NCI-H82 (cell line): ENCODE measurements at places on chromosomes 4 and X.

DNA sequence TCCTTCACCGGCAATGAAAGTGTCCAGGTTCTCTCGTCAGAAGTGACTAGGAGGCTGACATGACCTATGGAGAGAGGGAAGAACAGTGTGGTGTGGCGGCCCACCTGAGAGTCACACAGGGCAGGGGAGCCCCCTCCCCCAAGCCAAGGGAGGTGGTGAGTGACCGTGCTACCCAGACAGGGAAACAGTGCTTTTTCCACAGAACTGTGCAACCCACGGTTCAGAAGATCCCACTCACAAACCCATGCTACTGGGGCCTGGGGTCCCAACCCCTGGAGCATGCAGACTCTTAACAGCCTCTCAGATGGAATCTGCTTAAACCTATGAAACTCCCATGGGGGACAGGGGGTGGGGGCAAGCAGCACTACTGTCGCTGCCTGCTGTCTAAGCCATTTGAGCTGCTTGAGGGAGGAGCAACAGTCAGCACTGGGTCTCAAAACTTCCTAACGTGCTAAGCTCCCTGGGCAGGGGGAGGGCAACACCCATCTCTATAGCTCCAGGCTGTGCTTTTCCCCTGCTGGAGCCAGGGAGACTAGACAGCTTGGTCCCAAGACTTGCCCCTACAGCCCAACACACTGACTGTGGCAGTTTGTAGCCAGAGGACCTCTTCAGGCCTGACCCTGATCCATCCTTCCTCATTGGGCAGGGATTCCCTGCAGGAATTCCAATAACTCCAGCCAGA is 850.4 kb upstream of the AADAT start:
- DNase-seq, result peak; percentile 76

GRCh38 chr4:85298037-85298436 is 176.9 kb upstream of the ARHGAP24 start:
- DNase-seq, result no peak

DNA sequence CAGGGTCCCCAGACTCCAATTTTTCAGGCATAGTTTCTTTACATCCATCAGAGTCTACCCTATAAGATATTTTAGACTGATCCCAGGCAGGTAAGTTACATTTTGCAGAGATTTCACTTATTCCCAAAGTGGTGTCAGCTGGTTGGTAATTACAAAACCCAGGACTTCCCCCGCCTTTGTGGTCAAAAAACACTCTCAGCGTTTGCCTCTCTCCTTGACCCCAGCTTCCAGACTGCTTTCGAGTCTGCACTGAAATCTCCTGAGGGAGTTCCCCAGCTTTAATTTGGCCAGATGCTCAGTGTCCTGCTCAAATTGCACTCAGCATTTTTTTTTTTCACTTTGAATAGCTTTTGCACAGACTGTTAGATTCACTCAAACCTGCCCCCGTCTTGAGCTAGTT is 11.2 kb upstream of the AMOT start:
- no peak for DNase-seq

- no peak for DNase-seq
Measured at GRCh38 chrX:29237972-29238371, 650.7 kb downstream of the IL1RAPL1 start.

DNA sequence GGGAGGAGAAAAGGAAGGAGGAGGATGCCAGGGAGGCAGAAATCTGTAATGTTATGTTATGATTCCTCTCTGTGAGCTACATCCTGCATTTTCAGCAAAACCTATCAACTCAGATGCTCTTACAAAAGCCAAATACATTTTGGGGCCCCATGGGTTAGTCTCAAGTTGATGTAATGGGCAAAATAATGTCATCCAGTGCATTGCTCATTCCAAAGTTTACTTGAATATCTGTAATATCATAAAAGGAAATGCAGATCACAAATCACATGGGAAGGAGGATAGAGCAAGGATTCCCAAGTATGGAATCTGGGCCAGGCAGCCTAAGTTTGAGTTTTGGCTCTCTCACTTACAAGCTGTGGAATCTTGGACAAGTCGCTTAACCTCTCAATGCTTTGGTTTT is 74.9 kb upstream of the SOD3 start:
- DNase-seq, result no peak

DNA sequence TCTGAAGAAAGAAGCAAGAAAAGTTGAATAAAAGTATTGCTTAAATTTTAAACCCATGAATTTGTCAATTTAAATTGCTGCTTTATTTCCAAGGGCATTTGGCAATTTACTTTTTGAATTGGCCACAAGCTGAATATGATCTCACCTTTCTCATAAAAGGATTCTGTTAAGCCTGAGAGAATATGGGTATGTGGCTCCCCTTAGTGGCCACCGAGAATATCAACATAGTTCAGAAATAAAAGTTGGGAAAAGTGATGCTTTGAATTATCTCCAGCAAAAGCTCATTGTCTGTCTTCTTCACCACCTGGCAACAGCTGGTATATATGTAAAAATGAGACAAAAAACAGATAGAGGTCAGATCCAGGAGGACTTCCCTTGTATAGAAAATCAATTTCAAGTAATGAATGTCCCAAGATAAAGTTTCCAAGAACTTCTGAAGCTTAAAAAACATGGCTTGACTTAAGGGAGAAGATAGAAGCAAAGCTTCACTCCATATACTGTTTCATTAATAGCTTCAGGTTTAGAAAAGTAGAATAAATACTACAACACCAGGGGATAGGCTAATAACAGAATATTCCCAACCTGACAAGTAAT is 290.7 kb upstream of the FAM241A start:
- peak; percentile 67 for DNase-seq

- DNase-seq, result no peak
Measured at GRCh38 chrX:46722742-46723568, 36.0 kb downstream of the SLC9A7 start.

GRCh38 chr4:26077756-26078155 is 163.7 kb downstream of the SMIM20 start:
- DNase-seq, result no peak

GRCh38 chrX:155874571-155875244 is 6.4 kb upstream of the VAMP7 start:
- no peak for DNase-seq

DNA sequence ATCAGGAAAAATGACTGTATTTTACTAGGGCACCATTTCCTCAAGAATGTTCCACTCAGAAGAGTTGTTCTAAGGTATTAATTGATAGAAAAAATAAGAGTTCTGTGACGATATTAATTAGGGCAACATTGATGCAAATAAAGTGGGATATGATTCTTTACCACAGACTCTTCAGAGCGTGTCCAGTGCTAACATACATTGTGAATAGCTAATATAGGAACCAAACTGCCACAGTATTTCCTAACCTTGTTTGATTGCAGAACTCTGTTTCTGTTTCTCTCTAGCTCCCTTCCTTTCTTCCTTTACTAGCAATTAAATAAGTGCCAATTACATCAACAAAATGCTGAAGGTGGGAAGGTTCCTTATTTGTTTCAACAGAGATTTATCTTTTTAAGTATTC is 154.1 kb upstream of the CPEB2 start:
- no peak for DNase-seq

DNA sequence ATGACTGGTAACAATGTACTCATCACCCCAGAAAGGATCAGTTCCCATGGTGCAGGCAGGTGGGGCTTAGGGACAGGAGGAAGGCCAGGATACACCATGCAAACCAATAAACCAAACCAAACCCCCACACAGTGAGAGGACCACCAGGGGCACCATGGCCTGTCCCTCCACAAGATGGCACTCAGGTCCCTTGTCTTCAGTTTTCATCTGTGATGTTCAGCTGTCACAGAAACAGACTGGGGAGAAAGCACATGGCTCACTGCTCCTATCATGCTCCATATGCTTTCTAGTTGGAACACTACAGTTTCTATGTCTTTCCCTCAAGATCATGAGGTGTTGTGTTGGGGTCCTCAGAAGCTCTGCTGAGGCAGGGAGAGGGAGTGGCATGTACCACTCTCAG is 10.1 kb downstream of the HS3ST1 start:
- peak; percentile 2 for DNase-seq

- DNase-seq, result peak; percentile 62
Measured at GRCh38 chrX:65451663-65452062, 82.9 kb downstream of the LAS1L start.

GRCh38 chrX:10387011-10387410 is 230.2 kb downstream of the CLCN4 start:
- DNase-seq, result peak; percentile 6

DNA sequence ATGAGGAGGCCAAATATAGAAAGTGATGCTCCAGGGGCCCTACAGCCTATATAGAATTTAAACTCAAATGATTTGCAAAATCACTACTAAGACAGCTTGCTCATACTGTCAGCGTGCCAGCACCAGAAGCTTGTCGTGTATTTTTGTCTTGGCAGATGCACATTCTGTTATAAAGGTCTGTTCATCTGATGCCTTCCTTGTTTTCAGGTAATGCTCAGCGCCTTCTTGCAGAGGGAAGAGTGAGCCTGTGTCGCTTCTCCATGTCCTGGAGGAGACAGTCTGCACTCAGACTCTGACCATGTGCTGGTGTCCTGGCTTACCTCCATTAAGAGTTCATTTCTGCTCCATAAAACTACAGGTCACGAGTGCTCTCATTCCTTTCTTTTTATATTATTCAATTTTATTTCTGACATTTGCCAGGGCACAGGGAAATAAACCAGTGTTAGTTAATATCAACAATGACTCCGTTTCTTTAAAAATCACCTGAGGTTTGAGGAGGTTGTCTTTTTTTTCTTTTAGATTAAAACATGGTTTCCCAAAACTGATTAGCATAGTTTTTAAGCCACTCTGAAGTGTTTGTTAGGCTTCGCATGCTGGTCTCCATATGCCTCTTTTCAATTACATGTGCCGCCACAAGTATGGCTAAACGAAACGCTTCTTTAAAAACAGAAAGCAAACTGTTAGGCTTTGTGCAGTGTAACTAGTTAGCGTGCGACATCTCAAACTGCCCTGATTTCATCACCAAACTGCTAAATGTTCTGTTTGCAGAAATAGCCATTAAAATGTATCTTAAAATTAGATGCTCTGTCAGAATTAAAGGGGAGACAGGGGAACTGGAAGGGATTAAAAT is 215.2 kb upstream of the GK2 start:
- peak; percentile 1 for DNase-seq

- no peak for DNase-seq
Measured at GRCh38 chr4:24923550-24923949, 10.7 kb upstream of the CCDC149 start.

GRCh38 chrX:22788221-22788620 is 211.5 kb upstream of the DDX53 start:
- no peak for DNase-seq

DNA sequence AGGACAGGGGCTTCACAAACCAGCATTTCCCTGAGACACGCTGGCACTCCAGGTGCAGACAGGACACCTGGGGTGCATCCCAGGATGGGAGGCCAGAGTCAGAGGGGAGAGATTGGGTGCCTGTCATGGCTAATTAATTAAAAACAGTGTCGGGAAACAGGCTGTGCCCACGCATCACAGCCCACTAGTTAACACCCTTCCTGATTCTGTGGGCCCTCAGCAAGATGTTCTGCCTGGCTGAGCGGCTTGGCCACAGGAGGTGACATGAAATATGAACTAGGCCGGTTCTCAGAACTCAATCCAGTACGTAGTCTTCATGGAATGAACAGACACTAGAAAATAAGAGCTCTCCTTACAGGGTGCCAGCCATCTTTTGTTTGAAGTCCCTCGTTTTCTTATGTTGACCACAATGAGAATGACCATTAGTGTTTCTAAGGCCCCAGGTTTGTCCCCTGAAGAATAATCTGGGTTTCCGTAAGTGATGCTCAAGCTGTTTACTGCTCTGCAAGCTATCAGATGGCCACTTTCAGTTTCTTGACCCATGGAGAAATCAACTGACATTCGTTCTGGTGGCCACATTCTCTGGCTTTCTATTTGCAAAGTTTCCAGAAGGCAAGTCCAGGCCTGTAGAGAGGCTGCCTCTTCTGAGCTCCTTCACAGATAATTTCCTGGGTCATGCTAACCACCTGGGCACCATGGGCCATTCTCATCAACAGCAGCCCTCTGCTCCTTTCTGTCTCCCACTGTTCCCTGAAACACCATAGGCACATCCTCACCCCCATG is 72.3 kb downstream of the SLC34A2 start:
- DNase-seq, result no peak

- peak; percentile 92 for DNase-seq
Measured at GRCh38 chr4:41216294-41217019, 2.1 kb upstream of the APBB2 start.

- no peak for DNase-seq
Measured at GRCh38 chr4:174423257-174423944, 98.9 kb downstream of the HPGD start.

DNA sequence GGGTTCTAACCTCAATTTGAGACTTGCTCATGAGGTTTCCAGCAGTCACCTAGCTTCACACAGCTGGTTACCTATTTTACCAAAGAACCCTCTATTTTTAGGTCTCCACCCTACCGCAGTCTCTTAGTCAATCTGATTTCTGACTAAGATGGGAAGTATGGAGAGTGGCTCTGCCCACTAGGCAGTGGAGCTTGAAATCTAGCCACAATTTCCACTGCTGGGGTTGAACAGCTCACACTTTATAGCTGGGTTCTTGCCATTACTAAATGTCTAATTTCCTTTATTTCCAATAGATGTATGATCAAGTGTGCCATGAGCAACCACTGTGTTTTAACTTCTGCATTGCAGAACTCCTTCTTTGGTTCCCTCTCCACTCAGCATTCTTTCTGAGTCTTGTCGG is 43.1 kb downstream of the GASK1B start:
- DNase-seq, result no peak

DNA sequence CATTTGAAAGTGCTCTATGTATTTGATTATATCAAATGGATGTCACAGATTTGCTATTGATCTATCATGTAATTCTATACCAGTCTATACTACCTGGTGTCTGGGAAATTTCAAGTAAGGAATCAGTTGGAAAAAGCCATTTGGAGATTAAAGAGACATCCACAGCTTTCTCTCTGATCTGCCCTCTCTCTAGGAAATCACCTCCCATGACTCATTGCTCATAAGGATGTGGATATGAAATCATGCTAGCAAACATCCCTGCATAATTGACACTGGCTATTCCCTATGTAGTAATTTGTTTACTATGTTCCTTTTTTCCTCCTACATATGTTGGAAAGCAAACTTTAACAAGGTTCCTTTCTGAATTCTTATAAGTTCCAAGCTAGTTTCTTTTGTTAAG is 94.3 kb downstream of the TEX13A start:
- DNase-seq, result no peak

DNA sequence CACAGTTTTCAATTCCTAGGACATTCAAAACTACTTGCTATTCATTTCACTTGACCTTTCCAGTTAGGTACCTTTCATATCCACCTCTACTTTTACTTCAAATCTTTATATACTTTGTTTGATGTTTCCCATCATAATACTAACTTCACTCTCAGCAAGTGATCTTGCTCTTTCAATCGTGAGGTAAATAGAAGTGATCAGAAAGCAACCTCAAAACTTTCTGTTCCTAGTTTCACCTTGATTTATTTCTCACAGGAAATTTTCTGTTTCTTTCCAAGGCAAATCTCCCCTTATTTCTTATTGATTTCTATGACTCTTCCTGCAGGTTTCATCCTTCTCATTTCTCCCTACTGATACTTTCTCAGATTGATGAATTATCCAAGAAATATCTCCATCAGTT is 623.5 kb downstream of the FSTL5 start:
- no peak for DNase-seq

GRCh38 chrX:31580227-31580626 is 508.4 kb upstream of the FTHL17 start:
- DNase-seq, result peak; percentile 23

- DNase-seq, result no peak
Measured at GRCh38 chr4:17230727-17231126, 281.2 kb downstream of the QDPR start.

GRCh38 chrX:51459125-51459524 is 37.3 kb downstream of the NUDT11 start:
- peak; percentile 76 for DNase-seq
